Immature natural killer cell (primary cell): ENCODE measurements at places on chromosomes 11 and 22.

DNA sequence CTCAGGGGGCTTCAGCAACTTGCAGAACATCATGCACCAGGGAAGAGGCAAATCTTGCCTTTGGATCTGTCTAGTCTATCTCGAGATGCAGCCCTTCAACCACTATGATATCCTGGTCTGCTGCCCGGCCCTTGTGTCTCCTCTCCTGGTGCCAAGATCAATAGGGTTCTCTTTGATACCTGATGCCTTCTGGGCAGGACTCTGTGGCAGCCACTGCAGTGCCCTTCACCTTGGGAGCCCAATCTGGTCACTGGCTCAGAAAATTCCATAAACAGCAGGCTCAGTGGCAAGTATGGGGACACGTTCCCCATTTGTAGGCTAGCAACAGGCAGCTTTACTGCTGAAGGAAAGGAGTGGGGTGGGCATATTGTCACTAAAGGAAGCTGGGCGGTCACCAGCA, 23.4 kb downstream of the SYN3 start:
- no peak for DNase-seq
- H3K4me3 ChIP-seq: no peak overlapping the region
- no peak overlapping the region for H3K27ac ChIP-seq
- H3K4me1 ChIP-seq: no peaks in the 10 kb centered on the region
- peaks cover 1% of the 10 kb centered on the region for H3K27me3 ChIP-seq

DNA sequence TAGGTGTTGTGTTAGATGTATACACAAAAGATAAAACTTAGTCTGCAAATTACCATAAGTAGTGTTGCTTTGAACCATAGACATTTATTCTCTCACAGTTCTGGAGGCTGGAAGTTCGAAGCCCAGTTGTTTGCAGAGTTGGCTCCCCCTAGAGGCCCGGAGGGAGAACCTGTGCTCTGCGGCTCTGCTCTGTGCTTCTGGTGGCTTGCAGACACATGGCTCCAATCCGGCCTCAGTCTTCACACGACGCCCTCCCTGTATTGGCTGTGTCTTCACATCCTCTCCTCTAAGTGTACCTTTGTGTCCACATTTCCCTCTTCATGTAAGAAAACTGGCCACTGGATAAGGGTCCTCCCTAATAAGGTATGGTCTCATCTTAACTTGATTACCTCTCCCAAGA, 128.4 kb downstream of the OPCML start:
- no peaks in the 10 kb centered on the region for H3K36me3 ChIP-seq
- H3K27ac ChIP-seq: no peak overlapping the region
- no peaks in the 10 kb centered on the region for H3K4me1 ChIP-seq
- H3K4me3 ChIP-seq: no peak overlapping the region

DNA sequence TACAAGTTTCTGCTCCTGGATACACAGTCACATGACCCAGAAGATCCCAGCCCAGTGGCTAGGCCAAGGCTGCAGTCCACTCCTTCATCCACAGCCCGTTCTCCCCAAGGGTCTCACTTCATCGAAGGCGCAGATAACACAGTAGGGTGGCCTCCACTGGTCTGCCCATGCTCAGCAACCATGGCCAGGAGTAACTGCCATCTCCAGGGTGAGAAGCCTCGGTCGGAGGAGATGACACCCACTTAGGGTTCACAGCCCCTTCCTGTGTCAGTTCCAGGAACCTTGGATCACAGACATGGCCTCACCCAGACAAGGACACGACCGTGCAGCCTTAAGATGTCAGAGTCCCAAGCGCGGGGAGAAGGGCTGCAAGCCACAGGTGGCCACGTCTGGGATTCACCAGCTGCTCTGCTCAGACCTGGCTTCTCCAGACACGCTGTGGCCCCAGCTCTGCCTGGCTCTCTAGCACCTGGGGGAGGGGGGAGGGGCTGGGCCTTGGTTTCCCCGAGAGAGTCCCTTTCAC, 2.6 kb downstream of the BET1L start:
- H3K27me3 ChIP-seq: peaks cover 21% of the 10 kb centered on the region
- peaks cover 8% of the 10 kb centered on the region for H3K36me3 ChIP-seq
- peaks cover 41% of the 10 kb centered on the region for H3K4me1 ChIP-seq
- no peak overlapping the region for H3K4me3 ChIP-seq
- H3K27ac ChIP-seq: no peak overlapping the region

- H3K27me3 ChIP-seq: no peaks in the 10 kb centered on the region
- no peak for DNase-seq
- no peak overlapping the region for H3K4me3 ChIP-seq
- H3K27ac ChIP-seq: no peak overlapping the region
- H3K4me1 ChIP-seq: no peaks in the 10 kb centered on the region
- no peaks in the 10 kb centered on the region for H3K36me3 ChIP-seq
Observed at GRCh38 chr11:26558190-26558589, 13.9 kb downstream of the MUC15 start.

GRCh38 chr11:212150-213100, 4.9 kb downstream of the RIC8A start:
- H3K36me3 ChIP-seq: peaks cover 7% of the 10 kb centered on the region
- peaks cover 23% of the 10 kb centered on the region for H3K4me1 ChIP-seq
- DNase-seq: no peak
- peak overlapping the region; percentile 22 for H3K27ac ChIP-seq
- H3K4me3 ChIP-seq: no peak overlapping the region
- peaks cover 18% of the 10 kb centered on the region for H3K27me3 ChIP-seq

- no peak overlapping the region for H3K4me3 ChIP-seq
- no peaks in the 10 kb centered on the region for H3K4me1 ChIP-seq
- peaks cover 9% of the 10 kb centered on the region for H3K36me3 ChIP-seq
- DNase-seq: no peak
- H3K27ac ChIP-seq: no peak overlapping the region
Observed at GRCh38 chr11:113279591-113279990, 34.8 kb upstream of the TTC12 start.

GRCh38 chr11:27693398-27693797, 6.9 kb downstream of the BDNF start:
- no peak overlapping the region for H3K4me3 ChIP-seq
- H3K4me1 ChIP-seq: no peaks in the 10 kb centered on the region
- no peak for DNase-seq
- peaks cover 2% of the 10 kb centered on the region for H3K36me3 ChIP-seq
- no peak overlapping the region for H3K27ac ChIP-seq

GRCh38 chr11:121464352-121464946, 11.7 kb upstream of the SORL1-AS1 start:
- peaks cover 99% of the 10 kb centered on the region for H3K4me1 ChIP-seq
- peak overlapping the region; percentile 71 for H3K4me3 ChIP-seq
- H3K27ac ChIP-seq: peak overlapping the region; percentile 95
- peaks cover 8% of the 10 kb centered on the region for H3K36me3 ChIP-seq
- peak; percentile 84 for DNase-seq

GRCh38 chr11:61871158-61871597, 20.2 kb downstream of the FADS3 start:
- peak overlapping the region; percentile 75 for H3K4me3 ChIP-seq
- peaks cover 6% of the 10 kb centered on the region for H3K4me1 ChIP-seq
- H3K27me3 ChIP-seq: peaks cover 5% of the 10 kb centered on the region
- DNase-seq: peak; percentile 31
- H3K27ac ChIP-seq: no peak overlapping the region

DNA sequence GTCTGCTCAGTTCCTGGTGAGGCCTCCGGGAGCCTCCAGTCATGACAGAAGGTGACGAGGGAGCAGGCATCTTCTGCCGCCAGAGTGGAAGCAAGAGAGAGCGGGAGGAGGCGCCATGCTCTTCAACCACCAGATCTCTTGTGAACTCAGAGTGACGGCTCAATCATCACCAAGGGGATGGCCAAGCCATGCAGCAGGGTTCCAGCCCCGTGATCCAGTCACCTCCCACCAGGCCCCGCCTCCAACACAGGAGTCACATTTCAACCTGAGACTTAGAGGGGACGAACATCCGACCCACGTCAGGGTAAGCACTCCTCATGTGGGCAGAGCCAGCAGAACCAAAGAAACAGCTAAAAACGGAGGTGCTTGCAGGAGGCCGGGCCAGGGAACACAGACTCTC, 1470.5 kb downstream of the BRD1 start:
- DNase-seq: no peak
- H3K27ac ChIP-seq: no peak overlapping the region
- H3K4me3 ChIP-seq: no peak overlapping the region
- no peaks in the 10 kb centered on the region for H3K4me1 ChIP-seq
- H3K27me3 ChIP-seq: peaks cover 2% of the 10 kb centered on the region

DNA sequence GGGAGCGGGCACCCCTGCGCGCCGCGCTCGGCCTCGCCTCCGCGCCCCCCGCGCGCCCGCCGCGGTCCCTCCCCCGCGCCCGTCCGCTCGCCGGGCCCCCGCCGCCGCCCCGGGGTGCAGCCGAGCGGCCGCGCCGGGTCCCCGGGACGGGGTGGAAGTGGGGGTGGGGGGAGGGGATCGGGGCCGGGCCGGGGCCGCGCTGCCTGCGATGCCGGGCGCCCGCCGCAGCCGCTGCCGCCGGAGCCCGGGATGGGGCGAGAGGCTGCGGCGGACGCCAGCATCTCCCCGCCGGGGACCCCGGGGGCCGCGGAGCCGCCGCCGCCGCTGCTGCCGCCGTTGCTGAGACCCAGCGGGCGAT, 365 bp downstream of the MGAT3 start:
- H3K36me3 ChIP-seq: no peaks in the 10 kb centered on the region
- no peak overlapping the region for H3K27ac ChIP-seq
- DNase-seq: no peak
- no peaks in the 10 kb centered on the region for H3K4me1 ChIP-seq

DNA sequence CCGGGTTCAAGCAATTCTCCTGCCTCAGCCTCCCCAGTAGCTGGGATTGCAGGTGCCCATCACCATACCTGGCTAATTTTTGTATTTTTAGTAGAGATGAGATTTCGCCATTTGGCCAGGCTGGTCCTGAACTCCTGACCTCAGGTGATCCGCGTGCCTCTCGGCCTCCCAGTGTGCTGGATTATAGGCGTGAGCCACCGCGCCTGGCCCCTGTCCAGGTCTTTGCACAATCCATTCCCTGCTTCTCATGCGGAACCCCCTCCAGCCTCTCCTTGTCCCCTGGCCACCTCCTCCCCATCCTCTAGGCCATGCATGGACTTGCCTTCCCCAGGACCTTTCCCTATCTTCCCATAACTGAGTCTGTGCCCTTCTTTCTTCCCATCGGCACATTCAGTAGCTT, 8.7 kb downstream of the DPP3 start:
- H3K4me3 ChIP-seq: no peak overlapping the region
- peaks cover 5% of the 10 kb centered on the region for H3K36me3 ChIP-seq
- no peaks in the 10 kb centered on the region for H3K27me3 ChIP-seq

DNA sequence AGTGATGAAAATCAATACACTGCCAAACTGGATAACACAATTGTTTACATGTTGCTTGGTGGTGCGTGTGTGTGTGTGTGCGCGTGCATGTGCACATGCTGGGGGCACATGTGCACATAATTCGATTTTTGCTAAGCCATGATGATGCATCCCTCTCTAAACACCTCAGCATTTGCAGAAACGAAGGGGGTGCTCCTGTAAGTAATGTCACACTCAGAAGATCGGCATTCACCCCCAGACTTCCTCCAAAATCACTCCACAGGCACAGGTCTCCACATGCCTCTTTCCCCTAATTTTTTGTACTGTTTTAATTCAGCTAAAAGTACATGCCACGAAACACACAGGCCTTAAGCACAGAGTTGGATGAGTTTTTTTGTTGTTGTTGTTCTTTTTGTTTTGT, 341.5 kb downstream of the SHANK2 start:
- DNase-seq: no peak
- H3K27ac ChIP-seq: no peak overlapping the region
- H3K4me3 ChIP-seq: no peak overlapping the region
- H3K27me3 ChIP-seq: no peaks in the 10 kb centered on the region

- H3K27me3 ChIP-seq: peaks cover 8% of the 10 kb centered on the region
- peak overlapping the region; percentile 71 for H3K4me3 ChIP-seq
- peak; percentile 71 for DNase-seq
Observed at GRCh38 chr11:134349109-134349801, 17.5 kb downstream of the GLB1L2 start.

DNA sequence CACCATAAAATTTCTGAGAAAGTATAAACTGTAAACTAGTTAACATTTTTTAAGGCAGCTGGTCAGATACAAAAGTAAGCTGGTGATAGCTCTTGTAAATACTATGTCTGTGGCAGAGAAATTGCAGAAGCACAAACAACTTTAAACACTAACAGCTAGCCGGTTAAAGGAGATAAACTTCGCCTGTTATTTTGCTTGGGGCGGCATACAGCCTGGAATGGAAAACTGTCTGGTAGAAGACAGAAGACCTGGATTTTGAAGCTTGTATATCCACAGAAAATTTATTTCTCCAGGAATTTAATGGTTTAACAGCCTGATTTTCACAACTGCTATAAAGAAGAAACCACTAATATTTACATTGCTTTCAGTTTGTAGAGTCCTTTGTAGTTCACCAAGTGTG, 65.3 kb upstream of the FIBIN start:
- no peak overlapping the region for H3K4me3 ChIP-seq
- no peak overlapping the region for H3K27ac ChIP-seq
- H3K27me3 ChIP-seq: no peaks in the 10 kb centered on the region
- no peak for DNase-seq
- no peaks in the 10 kb centered on the region for H3K4me1 ChIP-seq
- no peaks in the 10 kb centered on the region for H3K36me3 ChIP-seq

GRCh38 chr11:78539506-78539905, 35.2 kb downstream of the NARS2 start:
- no peaks in the 10 kb centered on the region for H3K27me3 ChIP-seq
- no peaks in the 10 kb centered on the region for H3K4me1 ChIP-seq
- DNase-seq: no peak
- no peaks in the 10 kb centered on the region for H3K36me3 ChIP-seq
